ENCODE measurements at places on chromosomes 16 and 17.

GRCh38 chr17:47621293-47622179 is 28.2 kb upstream of the KPNB1 start:
- no peak for DNase-seq

DNA sequence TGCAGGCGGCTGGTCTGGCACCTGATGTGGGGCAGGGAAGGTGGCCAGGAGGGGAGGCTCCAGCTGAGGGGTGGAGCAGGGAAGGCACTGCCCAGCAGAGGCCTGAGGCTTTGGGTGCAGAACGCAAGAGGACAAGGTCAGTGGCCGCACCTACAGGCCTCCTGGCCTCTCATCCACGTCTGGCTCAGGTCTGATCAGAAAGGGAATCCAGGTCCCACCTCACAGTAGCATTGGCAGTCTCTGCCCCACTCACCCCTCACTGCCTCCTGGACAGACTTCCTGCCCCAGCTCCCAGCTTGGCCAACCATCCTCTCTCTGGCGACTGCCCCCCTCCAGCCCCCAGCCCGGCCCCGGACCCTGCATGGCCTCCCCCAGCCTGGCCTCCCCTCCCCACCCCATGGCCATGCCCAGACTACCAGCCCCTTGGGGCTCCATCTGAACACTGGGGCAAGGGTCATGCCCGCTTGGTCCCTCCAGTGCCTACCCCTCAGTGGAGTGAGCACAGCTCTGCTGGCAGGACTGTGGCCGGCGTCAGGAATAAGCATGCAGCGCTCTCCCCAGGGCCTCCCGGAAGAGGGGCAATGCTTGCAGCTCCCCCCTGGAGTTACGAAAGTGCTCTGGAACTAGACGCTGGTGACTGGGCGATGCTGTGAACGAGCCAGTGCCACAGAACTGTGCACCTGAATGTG is 4.6 kb downstream of the UTS2R start:
- DNase-seq = no peak

GRCh38 chr16:82510789-82511305 is 115.9 kb upstream of the CDH13 start:
- DNase-seq = no peak

DNA sequence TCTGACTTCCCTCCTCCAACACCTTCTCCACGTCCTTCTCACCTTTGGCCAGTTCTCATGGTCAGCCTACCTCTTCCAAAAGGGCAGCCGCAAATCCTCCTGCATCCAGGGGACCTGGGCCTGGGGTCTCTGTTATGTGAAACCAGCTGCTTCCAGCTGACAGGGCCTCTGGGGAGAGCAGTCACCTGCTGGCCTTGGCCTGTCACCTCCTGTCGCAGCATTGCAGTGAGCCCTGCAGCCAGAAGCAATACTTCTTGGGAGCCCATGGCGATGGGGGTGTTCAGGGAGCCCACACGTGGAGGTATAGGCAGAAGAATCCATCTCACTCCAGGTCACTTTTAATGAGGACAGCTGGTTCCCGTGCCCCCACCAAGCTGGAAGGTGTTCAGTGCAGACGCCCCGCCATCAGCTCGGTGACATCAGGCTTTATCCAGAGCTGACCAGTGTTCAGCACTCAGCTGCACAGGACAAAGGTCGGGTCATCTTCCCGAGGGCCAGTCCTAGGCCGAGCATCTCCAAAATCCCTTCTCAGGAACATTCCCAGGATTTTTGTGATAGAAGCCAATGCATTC is 1.7 kb upstream of the SLC47A2 start:
- no peak for DNase-seq

DNA sequence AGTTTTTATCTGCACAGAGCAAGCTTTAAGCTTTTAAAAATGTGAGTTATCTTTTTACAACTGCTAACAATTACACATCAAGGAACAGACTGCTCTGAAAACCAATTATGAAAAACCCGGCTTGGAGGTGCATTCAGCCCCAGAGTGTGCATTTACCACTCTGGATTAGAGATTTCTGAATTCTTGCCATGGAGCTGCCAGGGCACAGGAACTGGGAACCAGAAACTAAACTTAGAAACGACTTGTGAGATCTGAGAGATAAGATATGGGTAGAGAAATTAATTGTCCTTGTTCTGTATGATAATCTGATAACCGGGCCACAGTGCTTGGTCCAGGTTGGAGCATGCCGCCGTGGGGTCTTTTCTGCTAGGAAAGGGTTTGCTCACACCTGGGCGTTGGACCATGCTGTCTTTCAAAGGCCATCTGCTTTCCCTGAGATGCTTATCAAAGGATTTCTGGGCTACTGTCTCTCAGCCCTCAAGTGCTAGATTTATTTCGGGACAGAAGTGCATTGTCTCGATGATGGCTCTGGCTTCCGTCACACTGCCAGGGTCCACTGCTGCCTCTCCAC is 210.0 kb downstream of the MAF start:
- DNase-seq = no peak

Data from stimulated activated CD8-positive, alpha-beta memory T cell treated with anti-CD3 and anti-CD28 coated beads, Interleukin-15, amount 100 ng/mL, for 24 hours (primary cell).